ENCODE measurements at places on chromosomes 3 and 15.

DNA sequence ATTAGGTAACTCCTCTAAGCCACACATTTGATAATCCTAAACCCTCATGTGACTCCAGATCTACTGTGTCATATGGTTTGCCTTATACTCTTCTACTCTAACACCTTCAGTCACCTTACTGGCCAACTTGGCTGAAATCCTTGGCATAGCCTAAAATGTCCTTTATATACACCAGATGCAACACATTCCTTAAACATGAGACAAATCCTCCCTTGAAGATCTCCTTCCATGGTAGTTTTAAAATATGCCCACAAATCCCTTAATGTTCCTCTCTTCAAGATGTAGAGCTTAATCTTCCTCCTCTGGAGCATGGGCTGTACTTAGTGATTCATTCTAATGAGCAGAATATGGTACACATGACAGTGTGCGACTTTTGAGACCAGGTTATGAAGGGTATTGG is 238.9 kb downstream of the SUCLG2 start:
- DNase-seq: no peak

- DNase-seq: no peak
Measured at GRCh38 chr15:67103021-67103420, 37.6 kb downstream of the SMAD3 start.

GRCh38 chr3:108664266-108664665 is 74.7 kb downstream of the DZIP3 start:
- DNase-seq: no peak

DNA sequence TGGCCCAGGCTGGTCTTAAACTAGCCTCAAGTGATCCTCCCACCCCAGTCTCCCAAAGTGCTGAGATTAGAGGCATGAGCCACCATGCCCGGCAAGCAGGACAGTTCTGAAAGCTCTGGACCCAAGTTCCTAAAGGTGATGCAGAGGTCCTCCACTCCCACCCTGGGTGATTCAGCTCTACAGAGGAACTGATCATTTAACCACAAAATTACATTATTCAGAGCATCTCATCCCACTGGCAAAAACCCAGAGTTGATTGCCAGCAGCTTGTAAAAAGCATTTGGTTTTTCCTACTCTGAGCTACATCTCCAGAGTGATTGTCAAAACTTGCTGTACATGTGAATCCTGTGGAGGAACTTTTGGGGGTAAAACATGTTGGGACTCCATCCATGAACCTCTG is 60.2 kb downstream of the SLTM start:
- DNase-seq: no peak

GRCh38 chr3:86733257-86733656 is 257.7 kb downstream of the VGLL3 start:
- no peak for DNase-seq

- no peak for DNase-seq
Measured at GRCh38 chr3:58520403-58521335, 16.3 kb downstream of the ACOX2 start.

GRCh38 chr3:108090049-108090700 is 656 bp downstream of the CD47 start:
- peak; percentile 71 for DNase-seq

- DNase-seq: no peak
Measured at GRCh38 chr3:157122832-157123427, 37.0 kb downstream of the CCNL1 start.
